ENCODE measurements at places on chromosomes 5 and 9. TPM values are rescaled to one million over a fixed set of nuclear protein-coding genes. Genes with fewer than 3 reads are reported as not detected.

Gene WDR31
- total RNA-seq = 1.8 TPM

Gene HRH2
- total RNA-seq = not detected

Gene PCDHGA7
- 4.1 TPM for total RNA-seq

Gene SHB
- 47.7 TPM for total RNA-seq

Gene NOXA1
- total RNA-seq = 0.33 TPM

Gene DMRT3
- total RNA-seq = 8.8 TPM

Gene IL17B
- 0.38 TPM for total RNA-seq

Gene WDR38
- total RNA-seq = not detected

Gene PCDHGA1
- total RNA-seq = 0.51 TPM

Gene HK3
- not detected for total RNA-seq

Gene LCN1
- not detected for total RNA-seq

Gene N4BP3
- 1.8 TPM for total RNA-seq

Gene ARID3C
- total RNA-seq = 0.51 TPM

Gene MEGF10
- total RNA-seq = 1.1 TPM

Gene ANKRD18A
- 1.9 TPM for total RNA-seq

Gene LVRN
- total RNA-seq = 0.49 TPM

Gene MYMK
- total RNA-seq = not detected

Gene CTSL
- 64.7 TPM for total RNA-seq

Gene RC3H2
- total RNA-seq = 29.3 TPM

Gene DNAI1
- total RNA-seq = 0.25 TPM

All from mesangial cell (primary cell).